ENCODE measurements at places on chromosomes 2 and 18.

GRCh38 chr2:217826520-217826919 lies 176.3 kb downstream of the TNS1 start:
- DNase-seq: no peak

- no peak for DNase-seq
These were observed 170.8 kb downstream of the TMEM18 start for GRCh38 chr2:506451-506850.

- DNase-seq: no peak
These were observed 38.1 kb downstream of the REV1 start for GRCh38 chr2:99451686-99452085.

GRCh38 chr2:19362094-19362754 lies 3.8 kb upstream of the OSR1 start:
- no peak for DNase-seq

GRCh38 chr2:213958086-213958485 lies 452.8 kb upstream of the VWC2L start:
- DNase-seq: no peak

- no peak for DNase-seq
These were observed 127.0 kb downstream of the CELF4 start for GRCh38 chr18:37438417-37439180.

- no peak for DNase-seq
These were observed 269.3 kb downstream of the GLI2 start for GRCh38 chr2:121004950-121005349.

DNA sequence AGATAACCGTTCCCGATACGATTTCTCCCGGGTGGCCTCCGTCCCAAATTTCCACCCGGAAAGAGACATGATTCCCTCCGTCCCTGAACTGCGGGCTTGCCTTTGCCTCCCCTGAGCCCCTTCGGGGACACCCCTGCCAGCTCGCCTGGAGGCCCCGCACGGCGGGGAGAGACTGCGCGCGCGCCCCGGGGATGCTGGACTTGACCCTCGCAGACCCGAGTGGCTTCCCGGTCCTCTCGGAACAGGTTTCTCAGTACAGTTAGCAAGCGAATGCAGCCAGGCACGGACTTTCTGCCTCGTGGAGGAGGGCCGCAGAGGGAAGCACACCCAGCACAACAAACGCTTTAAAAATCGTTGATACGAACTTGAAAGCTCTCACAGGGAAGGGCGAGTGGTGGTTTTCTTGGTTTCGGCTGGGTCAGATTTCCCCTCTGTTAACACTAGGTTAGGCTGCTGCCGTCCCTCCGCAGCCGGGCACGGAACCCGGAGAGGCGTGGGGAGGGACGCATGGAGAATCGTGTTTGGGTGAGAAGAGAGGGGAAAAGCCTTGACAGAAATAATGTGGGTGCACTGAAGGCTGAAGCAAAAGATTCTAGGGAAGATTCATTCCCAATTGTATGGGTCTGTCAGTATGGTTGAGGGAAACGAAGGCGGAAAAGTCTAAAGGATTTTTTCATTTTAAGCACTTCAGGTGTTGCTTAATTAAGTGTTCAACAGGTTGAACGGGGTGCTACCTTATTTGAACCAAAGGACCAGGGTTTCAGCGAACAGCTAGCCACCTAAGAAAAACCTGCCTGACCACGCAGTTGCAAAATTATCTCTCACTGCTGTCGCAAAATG lies 916 bp downstream of the TNFRSF11A start:
- no peak for DNase-seq

- no peak for DNase-seq
These were observed 196.4 kb upstream of the TWIST2 start for GRCh38 chr2:238651306-238652052.

DNA sequence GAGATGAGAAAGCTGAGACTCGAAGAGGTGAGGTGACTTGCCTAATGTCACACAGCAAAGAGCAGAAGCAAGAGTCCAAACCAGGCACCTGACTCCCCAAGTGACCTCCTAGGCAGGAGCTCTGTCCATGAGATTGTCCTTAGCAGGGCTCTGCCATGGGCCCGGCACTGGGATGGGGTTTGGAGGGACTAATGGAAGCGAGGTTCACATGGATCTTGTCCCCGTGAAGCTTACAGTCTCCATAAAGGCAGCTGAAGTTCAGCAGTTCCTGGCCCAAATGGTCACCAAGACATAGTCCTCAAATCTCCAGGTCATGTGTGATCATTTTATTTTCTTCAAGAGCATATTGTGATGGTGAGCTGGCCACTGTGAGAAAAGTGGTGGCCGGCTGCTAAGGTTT lies 57.0 kb upstream of the AFF3 start:
- DNase-seq: no peak
